ENCODE measurements at places on chromosomes 7 and 10.
A peak's percentile ranks its signal among the peaks of the same experiment; 100 is the strongest.

DNA sequence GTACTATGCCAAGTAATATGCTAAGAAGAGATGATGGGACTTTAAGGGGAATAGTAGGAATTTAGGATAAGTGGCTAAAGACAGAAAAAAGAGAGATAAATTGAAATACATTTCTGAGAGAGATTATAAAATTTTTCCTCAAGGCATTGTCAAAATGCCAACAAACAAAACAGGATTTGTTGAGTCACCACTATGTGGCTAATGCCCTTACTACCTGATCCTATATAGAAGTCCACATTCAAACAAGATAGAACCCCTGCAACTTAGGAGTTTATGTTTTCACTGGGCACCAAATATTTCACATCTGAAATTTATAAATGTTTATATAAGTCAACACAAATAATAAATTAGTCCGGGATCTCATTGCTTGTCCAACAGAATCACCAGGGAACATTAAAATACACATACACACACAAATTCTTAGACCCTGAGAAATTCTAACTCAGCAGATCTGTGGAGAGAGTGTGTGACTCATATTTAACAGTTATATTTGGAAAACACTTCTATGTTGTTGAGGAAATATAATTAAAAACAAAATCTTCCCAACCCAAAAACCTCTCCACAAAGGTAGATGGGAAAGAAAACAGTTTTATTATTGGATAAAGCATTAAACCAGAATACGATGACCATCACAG is 154.3 kb downstream of the PPP1R3A start:
- DNase-seq = no peak

DNA sequence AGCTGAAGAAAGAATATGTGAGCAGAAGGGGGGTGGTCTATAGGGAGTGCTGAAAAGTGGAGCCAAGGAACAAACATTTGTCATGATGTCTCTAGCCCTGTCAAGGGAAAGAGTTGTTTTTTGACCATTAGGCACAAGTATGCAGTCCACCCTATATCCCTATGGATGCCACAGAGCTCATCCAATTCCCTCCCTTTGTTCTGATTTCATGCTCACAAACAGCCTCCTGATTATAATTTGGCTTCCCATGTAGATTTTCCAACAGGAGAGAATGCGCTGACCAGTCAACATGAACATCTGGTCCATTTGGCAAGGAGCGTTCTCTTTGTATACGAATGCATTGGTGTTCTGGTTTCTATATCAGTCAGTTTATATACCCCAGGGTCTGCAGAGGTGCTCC is 12.1 kb upstream of the CEP41 start:
- DNase-seq = no peak

DNA sequence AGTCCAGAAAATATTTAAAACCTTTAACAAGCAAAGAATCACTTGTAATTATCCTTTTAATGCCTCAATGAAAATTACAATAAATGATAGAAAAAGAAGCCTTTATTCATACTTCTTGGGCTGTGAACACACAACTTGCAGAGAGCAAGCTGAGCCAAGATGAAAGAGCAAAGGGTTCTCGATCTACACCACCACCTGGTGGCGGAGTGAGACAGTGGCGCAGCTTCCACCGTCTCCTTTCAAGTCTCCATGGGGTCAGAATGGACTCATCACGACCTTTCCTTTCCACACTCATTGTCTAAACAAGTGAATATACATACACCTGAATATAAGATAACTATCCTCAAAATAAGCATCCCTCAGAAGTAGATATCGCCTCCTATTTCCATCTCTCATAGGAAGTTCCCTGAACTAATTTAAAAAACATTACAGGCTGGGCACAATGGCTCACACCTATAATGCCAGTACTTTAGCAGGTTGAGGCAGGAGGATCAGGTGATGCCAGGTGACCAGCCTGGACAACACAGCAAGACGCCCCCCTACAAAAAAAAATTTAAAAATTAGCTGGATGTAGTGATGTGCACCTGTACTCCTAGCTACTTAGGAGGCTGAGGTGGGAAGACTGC is 40.7 kb downstream of the ATE1 start:
- peak; percentile 32 for DNase-seq

DNA sequence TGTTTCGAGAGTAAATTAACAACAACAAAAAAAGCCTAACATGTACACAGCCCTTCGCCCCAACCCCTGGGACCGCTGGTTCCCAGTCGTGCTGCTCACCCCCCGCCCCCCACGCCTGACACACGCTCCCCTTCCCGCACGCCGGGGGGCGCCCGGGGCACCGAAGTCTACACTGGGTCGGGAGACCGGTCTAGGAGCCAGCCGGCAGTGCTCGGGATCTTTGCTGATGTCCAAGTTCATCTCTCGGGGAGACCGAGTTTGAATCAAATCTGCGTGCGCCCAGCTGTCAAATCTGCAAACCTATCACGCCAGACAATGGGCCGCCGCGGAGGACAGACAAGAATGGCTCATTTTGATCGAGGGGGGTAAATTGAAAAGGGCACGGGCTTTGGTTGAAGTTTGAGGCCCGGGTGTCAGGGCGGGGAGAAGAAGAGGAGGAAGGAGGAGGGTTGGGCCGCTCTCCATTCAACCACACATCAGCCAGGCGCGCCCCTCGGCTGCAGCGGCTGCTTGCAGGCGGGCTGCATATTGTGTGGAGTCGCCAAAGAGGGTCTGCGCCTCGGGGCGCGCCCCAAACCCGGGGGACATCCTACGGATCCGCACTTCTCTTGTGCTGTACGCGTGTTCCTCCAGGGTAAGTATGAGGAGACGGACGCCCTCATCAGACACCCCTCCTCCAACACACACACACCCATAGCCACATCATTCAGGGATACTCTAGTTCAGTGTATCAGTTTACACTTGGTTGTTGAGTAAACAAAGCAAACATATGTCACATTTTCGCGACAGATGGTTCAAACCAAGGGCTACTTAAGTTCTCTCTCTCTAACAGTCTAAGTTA is 1.3 kb upstream of the GFRA1 start:
- no peak for DNase-seq

DNA sequence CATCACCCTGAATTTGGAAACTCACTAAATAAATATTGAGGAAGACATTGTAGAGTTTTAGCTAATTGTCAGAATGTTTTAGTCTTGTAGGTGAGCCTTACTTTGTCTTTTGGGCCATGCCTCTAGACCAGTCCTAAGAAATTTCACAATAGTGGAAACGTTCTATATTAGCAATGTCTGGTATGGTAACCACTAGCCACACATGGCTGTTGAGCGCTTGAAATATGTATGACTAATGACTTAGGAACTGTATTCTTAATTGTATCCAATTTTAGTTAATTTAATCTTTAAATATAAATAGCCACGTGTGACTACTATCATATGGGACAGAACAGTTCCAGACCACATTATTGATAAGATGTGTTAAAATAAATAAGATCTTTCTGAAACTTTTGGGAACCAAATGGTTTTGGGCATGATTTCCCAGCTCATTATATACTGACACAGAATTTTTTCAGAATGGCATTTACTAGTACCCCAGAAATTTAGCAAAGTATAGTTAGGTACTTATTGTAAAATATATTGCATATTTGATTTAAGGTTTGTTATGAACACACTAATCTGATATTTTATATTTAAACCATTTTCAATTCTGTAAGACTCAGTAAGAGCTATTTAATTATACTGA is 95.0 kb downstream of the VPS50 start:
- DNase-seq = peak; percentile 77

DNA sequence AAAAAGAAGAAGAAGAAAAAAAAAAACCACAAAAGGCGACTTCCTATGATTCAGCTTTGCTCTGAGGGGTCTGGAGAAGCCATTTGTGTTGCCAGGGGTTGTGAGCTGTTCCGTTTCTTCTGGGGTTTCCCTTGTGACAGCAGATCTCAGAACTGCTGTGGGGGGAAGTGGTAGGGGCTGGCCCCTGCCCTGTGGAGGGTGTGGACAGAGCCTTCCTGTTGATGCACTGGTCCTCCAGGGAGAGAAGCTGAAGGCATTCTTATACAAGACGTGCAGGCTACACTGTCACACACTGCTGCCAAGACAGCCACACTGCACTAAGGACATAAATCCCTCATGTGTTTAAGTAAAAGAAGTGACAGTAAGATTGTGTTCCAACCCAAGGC is 17.3 kb upstream of the CSGALNACT2 start:
- DNase-seq = no peak

GRCh38 chr10:28431139-28431538 is 101.8 kb upstream of the WAC start:
- DNase-seq = no peak

DNA sequence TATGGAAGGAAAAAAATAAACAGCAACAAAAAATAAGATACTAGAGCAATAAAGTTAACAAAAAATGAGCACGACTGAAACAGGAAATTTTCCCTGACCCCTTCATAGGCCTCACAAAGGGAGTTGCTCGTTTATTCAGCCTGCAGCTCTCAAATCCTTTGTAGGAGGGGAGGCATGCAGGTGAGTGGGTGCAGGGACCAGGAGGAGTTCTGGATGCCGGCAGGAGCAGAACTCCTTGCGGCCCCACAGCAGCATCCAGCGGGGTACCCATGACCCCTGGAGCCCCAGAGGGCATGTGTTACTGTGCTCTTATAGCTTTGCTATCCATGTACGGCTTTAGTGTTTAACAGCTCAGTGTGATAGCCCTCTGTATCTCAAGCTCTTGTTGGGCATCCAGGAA is 5.8 kb downstream of the TAS2R39 start:
- no peak for DNase-seq

GRCh38 chr7:28678431-28678965 is 266.2 kb downstream of the CREB5 start:
- DNase-seq = no peak

DNA sequence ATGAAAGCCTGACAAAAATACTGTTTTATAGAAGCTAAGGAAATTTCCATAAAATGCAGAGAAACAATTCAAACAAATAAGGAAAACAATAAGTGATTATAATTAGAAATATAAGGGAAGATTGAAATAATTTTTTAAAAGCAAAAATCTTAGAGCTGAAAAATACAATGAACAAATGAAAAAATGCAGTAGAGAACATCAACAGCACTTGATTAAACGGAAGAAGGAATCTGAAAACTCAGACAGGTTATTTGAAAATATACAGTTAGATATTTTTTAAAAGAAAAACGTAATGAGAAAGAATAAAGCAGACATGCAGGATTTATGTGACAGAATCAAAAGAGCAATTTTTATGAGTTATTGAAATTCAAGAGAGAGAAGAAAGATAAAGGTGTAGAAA is 279.1 kb upstream of the MAGI2 start:
- no peak for DNase-seq

GRCh38 chr10:91756286-91756685 is 41.9 kb upstream of the TNKS2 start:
- DNase-seq = no peak

GRCh38 chr7:35482231-35482630 is 212.7 kb downstream of the HERPUD2 start:
- no peak for DNase-seq

DNA sequence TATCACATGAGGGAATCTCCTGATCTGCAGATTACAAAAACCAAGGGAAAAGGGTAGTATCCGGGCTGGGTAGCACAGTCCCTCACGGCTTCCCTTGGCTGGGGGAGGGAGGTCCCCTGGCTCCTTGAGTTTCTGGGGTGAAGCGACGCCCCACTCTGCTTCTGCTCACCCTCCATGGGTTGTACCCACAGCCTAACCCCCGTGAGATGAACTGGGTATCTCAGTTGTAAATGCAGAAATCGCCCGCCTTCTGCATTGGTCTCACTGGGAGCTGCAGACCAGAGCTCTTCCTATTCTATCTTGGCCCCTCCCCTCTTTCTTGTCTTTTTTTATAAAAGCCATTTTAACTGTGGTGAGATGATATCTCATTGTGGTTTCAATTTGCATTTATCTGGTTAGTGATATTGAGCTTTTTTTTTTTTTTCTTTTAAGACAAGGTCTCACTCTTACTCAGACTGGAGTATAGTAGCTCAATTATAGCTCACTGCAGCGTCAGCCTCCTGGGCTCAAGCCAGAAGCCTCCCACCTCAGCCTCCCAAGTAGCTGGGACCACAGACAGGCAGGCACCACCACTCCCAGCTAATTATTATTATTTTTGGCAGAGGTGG is 87.8 kb downstream of the ABCC2 start:
- no peak for DNase-seq

DNA sequence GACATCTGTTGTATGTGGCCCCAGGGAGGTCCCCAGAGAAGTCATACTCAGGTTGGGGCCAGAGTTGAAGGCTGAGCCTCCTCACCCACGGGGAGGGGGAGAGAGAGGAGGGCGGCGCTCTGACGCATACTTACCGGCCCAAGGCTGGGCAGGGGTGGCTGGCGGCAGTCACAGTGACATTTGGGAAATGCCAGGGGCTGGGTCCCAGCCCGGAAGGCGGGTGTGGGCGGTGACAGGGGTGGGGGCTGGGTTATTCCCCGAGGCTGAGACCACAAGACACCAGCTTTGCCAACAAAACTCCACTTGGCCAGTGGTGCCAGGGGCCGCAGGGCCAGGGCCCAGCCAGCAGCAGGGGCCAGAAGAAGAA is 41.1 kb downstream of the RASGEF1A start:
- DNase-seq = no peak

DNA sequence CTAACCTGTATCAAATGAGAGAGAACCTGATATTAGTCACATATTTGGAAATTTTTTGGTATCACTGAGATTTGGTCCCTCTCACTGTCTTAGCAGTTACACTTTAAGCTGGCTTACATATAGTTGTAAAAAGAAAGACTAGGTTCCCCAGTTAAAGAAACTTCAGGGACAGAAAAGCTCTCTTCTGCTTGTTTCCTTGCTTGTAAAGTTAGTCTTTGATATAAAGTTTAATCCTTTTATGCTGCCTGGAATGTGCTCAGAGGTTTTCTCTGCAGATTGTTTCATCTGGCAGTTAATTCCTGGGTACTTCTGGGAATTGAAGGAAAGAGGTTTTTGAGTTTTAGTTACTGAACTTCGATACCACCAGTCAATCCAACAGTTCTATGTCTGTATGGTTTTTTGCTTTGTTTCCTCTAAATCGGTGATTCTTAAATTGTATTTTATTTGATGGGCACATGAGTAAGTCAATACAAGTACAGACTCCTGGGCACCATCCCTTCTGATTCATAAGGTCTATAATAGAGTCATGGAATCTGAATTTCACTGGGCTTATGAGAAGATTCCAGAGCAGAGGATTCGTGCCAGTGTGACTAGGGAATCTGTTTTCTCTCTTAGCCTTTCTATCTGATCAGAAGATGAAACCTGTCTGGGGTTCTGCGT is 1080.9 kb upstream of the C7orf33 start:
- DNase-seq = no peak

DNA sequence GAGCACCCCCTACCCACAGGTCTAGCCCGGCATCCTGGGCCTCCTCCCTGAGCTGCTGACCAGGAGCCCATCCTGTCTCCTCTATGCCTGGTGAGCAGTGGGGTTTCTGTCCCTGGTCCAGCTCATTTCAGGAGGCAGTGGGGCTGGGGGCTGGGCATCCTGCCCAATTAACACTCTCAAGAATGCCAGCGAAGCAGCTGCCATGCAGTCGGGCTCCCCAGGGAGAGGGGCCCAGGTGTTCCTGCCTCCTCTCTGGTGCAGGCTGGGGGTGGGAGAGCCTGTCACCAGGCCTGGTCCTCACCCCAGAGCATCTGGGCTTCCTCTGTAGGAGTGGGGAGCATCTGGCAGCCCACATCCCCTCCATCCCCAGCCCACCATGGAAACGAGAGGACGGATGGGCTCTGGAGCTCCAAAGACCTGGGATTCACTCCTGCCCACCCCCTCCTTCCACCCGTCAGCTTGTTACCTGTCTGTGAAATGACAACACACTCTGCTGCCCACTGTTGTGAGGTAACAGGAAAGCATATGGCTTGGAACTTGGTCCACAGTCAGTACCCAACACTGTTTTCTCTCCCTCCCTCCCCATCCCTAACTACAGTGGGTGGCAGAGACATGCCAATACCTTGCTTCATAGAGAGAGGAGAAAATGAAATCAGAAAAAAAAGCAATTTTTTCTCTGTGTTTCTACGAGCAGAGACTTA is 69.1 kb downstream of the SLIT1 start:
- no peak for DNase-seq

- no peak for DNase-seq
Measured at GRCh38 chr10:8297959-8298358, 243.5 kb downstream of the GATA3 start.

Data from SW480 (cell line).